Stimulated activated CD4-positive, alpha-beta T cell treated with anti-CD3 and anti-CD28 coated beads, TNF-alpha, amount 100 ng/mL, for 1 hour (primary cell): ENCODE measurements at places on chromosomes 5 and 9.

DNA sequence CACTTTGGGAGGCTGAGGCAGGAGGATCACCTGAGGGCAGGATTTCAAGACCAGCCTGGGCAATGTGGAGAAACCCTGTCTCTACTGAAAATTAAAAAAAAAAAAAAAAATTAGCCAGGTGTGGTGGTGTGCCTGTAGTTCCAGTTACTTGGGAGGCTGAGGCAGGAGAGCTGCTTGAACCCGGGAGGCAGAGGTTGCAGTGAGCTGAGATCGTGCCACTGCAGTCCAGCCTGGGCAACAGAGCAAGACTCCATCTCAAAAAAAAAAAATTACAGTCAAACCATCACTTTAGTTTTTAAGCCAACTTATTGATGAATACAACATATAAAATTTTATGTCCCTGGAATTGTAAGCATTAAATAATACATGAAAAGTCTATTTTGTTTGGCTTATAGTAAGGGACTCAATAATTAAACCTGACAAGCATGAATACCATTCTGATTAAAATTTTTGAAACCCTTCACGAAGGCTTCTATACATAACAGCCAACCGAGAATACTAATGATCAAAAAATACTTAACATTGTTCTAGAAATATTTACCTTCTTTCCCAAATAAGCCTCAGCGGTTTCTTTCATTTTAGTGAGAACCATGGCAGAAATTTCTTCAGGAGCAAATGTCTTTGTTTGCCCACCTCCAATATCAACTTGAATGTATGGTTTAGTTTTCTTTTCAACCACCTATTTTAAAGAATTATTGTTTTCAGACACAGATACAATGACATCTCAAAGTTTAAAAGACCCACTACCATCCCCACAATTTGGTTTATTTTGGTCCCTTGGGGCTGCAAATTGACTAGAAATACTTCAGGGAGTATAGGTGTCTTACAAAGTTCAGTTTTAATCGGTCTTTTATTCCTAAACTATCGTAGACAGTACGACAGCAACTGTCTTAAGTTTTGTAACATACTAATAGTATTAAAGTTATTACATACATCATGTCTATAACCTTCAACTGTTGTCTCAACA is 1.2 kb downstream of the HSPA5 start:
- no peak for DNase-seq

DNA sequence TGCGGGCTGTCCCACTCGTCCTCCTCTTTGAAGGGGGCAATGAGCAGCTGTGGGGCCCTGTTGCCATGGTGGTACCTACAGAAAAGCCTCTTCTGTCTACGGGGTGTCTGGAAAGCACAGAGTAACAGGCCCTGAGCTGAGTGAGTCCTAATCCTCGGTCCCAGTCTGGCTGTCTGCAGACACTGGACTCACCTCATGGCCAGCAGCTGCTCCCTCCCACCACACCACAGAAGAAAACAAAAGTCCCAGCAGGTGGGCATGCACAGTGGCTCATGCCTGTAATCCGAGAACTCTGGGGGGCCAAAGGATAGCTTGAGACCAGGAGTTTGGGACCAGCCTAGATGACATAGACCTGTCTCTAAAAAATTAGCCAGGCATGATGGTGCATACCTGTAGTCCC is 19.9 kb downstream of the P4HA2 start:
- DNase-seq, result no peak

DNA sequence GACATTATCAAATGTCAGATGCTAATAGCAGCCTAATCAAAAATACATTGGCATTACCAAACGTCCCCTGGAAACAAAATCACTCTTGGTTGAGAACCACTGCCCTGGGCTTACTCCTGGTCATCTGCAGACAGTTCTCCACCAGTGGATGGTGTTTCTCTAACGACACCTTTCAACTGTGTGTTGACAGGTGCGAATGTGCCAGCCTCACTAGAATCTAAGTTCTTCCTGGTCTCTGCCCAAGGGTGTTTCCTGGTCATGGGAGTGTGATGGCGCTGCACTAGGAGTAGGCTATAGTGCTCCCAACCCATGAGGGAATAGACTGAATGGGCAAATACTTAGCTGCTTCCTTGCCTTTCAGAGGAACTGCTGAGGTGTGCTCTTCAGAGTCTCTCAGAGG is 105.9 kb downstream of the MRPS27 start:
- DNase-seq, result no peak

GRCh38 chr9:98964201-98964600 is 20.5 kb downstream of the COL15A1 start:
- no peak for DNase-seq

DNA sequence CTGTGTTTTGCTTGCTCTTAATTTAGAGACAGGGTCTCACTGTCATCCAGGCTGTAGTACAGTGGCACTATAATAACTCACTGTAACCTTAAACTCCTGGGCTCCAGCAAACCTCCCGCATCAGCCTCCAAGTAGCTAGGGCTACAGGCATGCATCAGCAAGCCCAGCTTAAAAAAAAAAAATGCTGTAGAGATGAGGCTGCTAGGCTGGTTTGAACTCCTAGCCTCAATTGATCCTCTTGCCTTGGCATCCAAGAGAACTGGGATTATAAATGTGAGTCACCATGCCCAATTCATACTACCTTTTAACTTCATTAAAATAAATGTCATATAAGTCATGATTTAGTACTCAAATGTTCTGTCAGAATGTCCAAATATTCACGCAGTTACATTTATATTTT is 2195.7 kb upstream of the C9orf72 start:
- DNase-seq, result no peak

DNA sequence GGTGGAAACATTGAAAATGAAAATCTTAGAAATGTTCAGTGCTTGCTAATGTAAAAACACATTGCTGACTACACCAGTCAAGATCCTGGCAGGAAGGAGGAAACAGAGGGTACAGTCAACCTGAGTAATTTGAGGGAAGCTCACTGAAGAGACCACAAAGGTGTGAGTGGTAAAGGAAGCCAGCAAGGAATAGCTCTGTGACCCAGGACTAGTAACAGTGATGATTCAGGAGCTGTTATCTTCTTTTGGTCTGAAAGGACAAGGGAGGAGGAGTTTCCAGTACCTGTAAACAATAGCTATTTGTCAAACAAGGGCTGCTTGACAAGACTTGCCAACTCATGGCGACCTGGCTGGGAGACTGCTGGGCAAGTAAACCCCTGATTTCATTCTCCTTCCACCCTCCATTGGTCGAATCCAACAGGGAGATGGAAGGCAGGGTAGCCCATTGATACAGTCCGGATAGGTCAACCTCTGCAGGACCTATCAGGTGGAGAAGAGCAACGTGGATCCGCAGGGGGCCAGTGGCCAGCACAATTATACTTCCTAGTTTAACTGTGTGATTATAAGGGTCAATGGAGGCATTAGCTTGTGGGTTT is 68.1 kb downstream of the MAMDC2 start:
- DNase-seq, result no peak

DNA sequence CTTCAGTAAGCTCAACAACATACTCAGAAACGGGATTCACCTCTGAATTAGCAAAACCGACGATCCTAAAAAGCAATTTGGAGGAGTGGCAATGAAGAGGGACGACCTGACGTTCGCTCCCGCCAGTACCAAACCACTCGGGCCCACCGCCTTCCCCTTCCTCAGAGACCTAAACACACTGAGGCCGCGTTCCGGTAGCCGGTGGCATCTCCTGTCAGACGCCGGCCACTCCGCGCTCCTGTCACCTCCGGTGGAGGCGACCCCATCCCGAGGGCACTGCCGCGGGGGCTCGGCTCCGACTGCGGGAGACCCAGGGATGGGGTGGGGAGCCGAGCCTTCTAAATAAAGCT is 617 bp downstream of the PPP6C start:
- DNase-seq, result no peak

DNA sequence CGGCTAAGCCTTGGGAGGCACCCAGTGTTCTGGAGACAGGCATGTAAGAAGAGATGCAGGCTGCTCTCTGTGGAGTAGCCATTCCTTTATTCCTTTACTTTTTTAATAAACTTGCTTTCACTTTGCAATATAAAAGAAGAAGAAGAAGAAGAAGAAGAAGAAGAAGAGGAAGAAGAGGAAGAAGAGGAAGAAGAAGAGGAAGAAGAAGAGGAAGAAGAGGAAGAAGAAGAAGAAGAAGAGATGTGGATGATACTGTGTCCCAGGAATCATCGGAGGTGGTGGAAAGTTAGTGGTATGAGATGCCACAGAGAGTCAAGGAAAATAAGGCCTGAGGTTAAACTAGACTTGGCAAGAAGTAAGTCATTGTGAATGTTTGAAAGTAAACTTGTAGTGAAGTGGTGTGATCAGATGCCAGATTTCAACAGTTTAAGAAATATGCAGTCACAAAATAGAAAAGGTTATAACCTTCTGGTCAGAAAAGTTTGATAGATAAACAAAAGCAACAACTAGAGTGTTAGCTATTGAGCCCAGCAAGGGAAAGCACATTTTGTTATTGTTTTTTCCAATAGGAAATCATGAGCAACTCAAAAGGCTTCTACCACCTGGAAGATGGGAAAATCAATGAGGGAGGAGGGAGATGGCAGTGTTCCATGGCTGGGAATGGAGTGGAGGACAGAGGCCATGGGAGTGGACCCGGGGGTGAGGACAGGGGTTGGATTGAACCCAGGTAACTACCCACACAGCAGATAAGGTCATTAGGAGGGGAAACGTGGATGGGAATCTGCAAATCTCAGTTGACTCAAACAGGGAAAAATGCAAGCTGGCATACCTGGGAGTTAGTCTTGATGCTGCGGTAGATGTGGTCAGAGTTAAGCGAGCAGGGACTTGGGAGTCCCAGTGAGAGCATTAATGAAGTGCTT is 16.8 kb downstream of the AOPEP start:
- DNase-seq, result no peak

GRCh38 chr5:150788977-150789376 is 10.4 kb downstream of the SMIM3 start:
- DNase-seq, result no peak

- no peak for DNase-seq
Observed at GRCh38 chr9:134534661-134535080, 106.9 kb upstream of the COL5A1 start.

- DNase-seq, result no peak
Observed at GRCh38 chr5:39955156-39955555, 530.4 kb upstream of the DAB2 start.

GRCh38 chr9:98022447-98022846 is 34.1 kb upstream of the NANS start:
- DNase-seq, result no peak

DNA sequence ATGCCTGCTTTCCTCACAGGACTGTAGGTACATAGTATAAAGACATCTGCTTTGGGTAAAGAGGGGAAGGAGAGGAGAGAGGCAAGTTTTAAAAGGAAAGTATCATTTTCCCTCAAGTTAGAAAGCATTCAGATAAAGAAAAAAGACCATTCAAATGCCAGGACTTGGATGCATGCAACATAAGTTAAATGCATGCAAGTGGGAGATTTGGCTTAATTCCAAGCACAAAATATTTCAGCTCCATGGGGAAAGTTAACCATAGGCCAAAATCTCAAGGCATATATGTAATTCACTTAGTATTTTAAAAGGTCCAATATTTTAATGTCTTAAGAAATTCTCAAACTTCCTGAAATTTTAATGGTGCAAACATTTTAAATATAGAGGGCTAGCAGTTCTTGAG is 36.4 kb downstream of the POU5F2 start:
- DNase-seq, result no peak

DNA sequence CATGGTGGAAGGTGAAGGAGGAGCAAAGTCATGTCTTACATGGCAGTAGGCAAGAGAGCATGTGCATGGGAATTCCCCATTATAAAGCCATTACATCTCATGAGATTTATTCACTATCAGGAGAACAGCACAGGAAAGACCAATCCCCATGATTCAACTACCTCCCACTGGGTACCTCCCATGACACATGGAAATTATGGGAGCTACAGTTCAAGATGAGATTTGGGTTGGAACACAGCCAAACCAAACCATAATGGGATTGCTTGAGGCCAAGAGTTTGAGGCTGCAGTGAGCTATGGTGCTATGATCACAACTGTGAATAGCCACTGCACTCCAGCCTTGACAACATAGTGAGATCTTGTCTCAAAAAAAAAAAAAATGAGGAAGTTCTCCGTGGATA is 581.8 kb downstream of the TAF11L14 start:
- DNase-seq, result no peak

- no peak for DNase-seq
Observed at GRCh38 chr5:35954175-35954574, 15.8 kb upstream of the CAPSL start.

GRCh38 chr9:73151653-73152542 is at the start of gene ANXA1:
Gene ANXA1 (plus strand): TSS chr9:73151865. CDS start chr9:73158536, 6,671 bp downstream.
- DNase-seq, result no peak

GRCh38 chr5:32332966-32333365 is 20.2 kb upstream of the MTMR12 start:
- no peak for DNase-seq

DNA sequence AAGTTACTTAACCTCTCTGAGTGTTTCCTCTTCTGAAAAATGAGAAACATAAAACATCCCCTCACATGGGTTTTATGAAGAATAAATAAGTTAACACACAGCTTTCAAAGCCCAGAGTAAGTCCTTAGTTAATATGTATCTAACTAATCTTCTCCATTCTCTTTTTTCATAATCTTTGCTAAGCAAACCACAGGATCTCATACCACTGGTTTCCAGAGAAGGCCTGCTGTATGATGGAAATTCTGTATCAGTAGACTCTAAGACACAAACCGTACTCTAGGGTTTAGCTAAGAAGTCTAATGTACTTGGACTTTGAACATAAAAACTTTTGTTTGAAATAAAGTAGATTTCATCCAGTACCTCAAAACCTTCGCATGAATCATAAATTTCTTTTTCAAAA is 307.9 kb downstream of the SPOCK1 start:
- no peak for DNase-seq

GRCh38 chr9:4117835-4118610 is 181.8 kb downstream of the GLIS3 start:
- peak; percentile 2 for DNase-seq

- DNase-seq, result no peak
Observed at GRCh38 chr5:103367702-103368101, 109.1 kb downstream of the MACIR start.

DNA sequence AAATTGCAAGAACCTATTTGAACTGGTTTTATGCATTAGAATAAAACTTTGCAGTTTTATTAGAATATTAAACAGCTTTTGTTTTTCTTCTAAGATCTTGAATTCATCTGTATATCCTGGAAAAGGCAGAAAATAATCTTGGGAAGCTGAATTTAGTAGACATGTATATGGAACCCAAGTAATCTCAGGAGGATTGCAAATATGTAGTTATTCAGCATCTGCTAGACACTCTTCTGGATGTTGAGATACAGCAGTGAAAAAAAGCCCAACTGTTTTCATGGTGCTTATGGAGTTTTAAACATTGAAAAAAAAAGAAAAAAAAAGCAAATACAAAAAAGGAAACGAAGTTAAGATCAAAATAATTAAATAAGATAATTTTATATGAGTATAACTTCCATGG is 922.2 kb upstream of the SEMA6A start:
- no peak for DNase-seq

- no peak for DNase-seq
Observed at GRCh38 chr5:119287547-119288111, 68.2 kb upstream of the TNFAIP8 start.
